ENCODE measurements at places on chromosomes 7 and 10. TPM values are rescaled to one million over a fixed set of nuclear protein-coding genes. Genes with fewer than 3 reads are reported as not detected.

- no peaks in the 10 kb centered on the region for H3K27me3 ChIP-seq
- DNase-seq: no peak
- H3K4me3 ChIP-seq: no peak overlapping the region
- no peak overlapping the region for H3K27ac ChIP-seq
Measured at GRCh38 chr7:105304040-105304895, 84.5 kb downstream of the SRPK2 start.

DNA sequence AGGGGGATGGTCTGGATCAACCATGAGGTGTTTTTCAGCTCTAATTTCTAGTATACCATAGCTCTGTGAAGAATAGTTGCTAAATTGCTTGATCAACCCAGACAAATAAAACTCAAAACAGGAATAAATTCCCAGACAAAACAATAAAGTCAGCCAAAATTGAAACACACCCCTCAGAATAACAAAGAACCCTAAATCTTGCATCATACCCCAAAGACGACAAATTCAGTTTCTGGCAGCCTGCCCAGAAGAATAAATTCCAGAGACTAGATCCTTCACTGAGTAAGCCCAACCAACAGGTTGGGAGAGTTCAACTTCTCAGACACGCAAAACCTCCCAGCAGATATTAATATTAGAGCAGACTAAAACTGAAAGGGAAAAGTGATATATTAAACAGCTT, 11.2 kb upstream of the SEM1 start:
- no peak for DNase-seq
- H3K4me3 ChIP-seq: no peak overlapping the region
- no peaks in the 10 kb centered on the region for H3K4me1 ChIP-seq
- H3K27ac ChIP-seq: no peak overlapping the region

- no peaks in the 10 kb centered on the region for H3K27me3 ChIP-seq
- H3K4me3 ChIP-seq: no peak overlapping the region
- no peak for DNase-seq
- H3K4me1 ChIP-seq: no peaks in the 10 kb centered on the region
- H3K36me3 ChIP-seq: no peaks in the 10 kb centered on the region
Measured at GRCh38 chr10:120505866-120506265, 48.8 kb downstream of the PLPP4 start.

- no peak overlapping the region for H3K27ac ChIP-seq
- no peaks in the 10 kb centered on the region for H3K4me1 ChIP-seq
- H3K27me3 ChIP-seq: no peaks in the 10 kb centered on the region
- H3K4me3 ChIP-seq: no peak overlapping the region
Measured at GRCh38 chr7:146375170-146375569, 258.6 kb downstream of the CNTNAP2 start.

The DLX5 gene
- not detected for total RNA-seq

- H3K36me3 ChIP-seq: no peaks in the 10 kb centered on the region
- no peak overlapping the region for H3K4me3 ChIP-seq
- no peak overlapping the region for H3K27ac ChIP-seq
Measured at GRCh38 chr7:30222515-30223215, 61.7 kb upstream of the ZNRF2 start.

- H3K4me3 ChIP-seq: no peak overlapping the region
- DNase-seq: no peak
- no peaks in the 10 kb centered on the region for H3K36me3 ChIP-seq
Measured at GRCh38 chr10:124173298-124173900, 80.0 kb upstream of the CHST15 start.

- no peaks in the 10 kb centered on the region for H3K27me3 ChIP-seq
- no peak overlapping the region for H3K27ac ChIP-seq
- no peak overlapping the region for H3K4me3 ChIP-seq
- H3K4me1 ChIP-seq: no peaks in the 10 kb centered on the region
- H3K36me3 ChIP-seq: no peaks in the 10 kb centered on the region
Measured at GRCh38 chr10:48251152-48251524, 23.4 kb downstream of the FRMPD2 start.

The AQP1 gene
- 108 TPM for total RNA-seq

DNA sequence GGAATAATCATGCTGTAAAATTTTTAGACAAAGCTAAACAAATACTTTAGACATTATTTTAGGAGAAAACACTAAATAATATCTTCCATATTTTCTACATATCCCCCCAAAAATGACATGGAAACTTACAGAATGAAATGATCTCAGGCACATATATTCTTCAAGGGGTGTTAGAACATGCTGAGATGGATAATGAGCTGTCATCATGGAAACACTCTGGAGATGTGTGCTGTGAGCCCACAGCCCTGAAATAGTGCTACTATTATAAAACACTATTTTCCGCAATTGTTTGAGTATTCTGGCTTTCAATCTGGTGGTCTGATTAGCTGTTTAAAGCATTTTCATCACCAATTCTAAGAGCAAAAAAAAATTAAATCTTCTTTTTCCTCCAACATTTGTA, 385.7 kb downstream of the PHTF2 start:
- H3K4me1 ChIP-seq: no peaks in the 10 kb centered on the region
- no peak overlapping the region for H3K27ac ChIP-seq
- no peaks in the 10 kb centered on the region for H3K36me3 ChIP-seq

DNA sequence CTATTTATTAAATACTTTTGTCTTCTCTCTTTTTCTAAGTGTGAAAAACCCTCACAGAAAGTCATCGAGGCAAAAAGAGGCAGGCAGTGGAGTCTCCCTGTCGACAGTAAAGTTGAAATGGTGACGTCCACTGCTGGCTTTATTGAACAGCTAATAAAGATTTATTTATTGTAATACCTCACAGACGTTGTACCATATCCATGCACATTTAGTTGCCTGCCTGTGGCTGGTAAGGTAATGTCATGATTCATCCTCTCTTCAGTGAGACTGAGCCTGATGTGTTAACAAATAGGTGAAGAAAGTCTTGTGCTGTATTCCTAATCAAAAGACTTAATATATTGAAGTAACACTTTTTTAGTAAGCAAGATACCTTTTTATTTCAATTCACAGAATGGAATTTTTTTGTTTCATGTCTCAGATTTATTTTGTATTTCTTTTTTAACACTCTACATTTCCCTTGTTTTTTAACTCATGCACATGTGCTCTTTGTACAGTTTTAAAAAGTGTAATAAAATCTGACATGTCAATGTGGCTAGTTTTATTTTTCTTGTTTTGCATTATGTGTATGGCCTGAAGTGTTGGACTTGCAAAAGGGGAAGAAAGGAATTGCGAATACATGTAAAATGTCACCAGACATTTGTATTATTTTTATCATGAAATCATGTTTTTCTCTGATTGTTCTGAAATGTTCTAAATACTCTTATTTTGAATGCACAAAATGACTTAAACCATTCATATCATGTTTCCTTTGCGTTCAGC, 43.4 kb downstream of the TARP start:
- no peaks in the 10 kb centered on the region for H3K4me1 ChIP-seq
- peaks cover 19% of the 10 kb centered on the region for H3K36me3 ChIP-seq
- DNase-seq: no peak
- no peak overlapping the region for H3K27ac ChIP-seq
- H3K27me3 ChIP-seq: no peaks in the 10 kb centered on the region

- no peaks in the 10 kb centered on the region for H3K36me3 ChIP-seq
- no peak overlapping the region for H3K4me3 ChIP-seq
- H3K27me3 ChIP-seq: no peaks in the 10 kb centered on the region
- DNase-seq: no peak
- no peaks in the 10 kb centered on the region for H3K4me1 ChIP-seq
Measured at GRCh38 chr10:125448596-125448995, 234.4 kb downstream of the TEX36 start.

GRCh38 chr7:150665089-150665748, 20.3 kb upstream of the GIMAP2 start:
- no peaks in the 10 kb centered on the region for H3K36me3 ChIP-seq
- H3K4me1 ChIP-seq: no peaks in the 10 kb centered on the region
- H3K27ac ChIP-seq: no peak overlapping the region
- H3K27me3 ChIP-seq: no peaks in the 10 kb centered on the region

- no peaks in the 10 kb centered on the region for H3K4me1 ChIP-seq
- no peak overlapping the region for H3K4me3 ChIP-seq
- no peak overlapping the region for H3K27ac ChIP-seq
- no peaks in the 10 kb centered on the region for H3K36me3 ChIP-seq
- no peaks in the 10 kb centered on the region for H3K27me3 ChIP-seq
Measured at GRCh38 chr7:78863281-78863680, 590.2 kb downstream of the MAGI2 start.

DNA sequence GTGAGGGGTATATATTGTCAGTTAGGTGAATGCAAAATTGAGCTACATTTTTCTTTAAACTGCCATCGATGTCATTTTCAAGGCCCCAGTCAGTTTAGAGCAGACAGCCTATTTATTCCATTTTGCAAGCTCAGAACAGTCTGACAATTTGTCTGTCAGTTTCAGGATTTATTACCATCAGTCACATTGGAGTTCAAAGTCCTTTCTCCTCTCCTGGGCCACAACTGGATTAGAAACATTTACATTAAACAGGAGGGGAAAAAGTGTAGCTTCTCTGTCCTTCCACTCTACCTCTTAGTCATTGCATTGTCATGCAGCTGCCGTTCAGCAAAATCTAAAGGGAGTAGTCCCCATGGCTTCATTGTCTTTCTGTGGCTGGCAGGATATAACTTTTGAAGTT, 3.5 kb upstream of the GHITM start:
- H3K4me1 ChIP-seq: peaks cover 8% of the 10 kb centered on the region
- no peaks in the 10 kb centered on the region for H3K36me3 ChIP-seq
- DNase-seq: no peak

The NPY gene
- not detected for total RNA-seq

The PLEKHS1 gene
- total RNA-seq: not detected

DNA sequence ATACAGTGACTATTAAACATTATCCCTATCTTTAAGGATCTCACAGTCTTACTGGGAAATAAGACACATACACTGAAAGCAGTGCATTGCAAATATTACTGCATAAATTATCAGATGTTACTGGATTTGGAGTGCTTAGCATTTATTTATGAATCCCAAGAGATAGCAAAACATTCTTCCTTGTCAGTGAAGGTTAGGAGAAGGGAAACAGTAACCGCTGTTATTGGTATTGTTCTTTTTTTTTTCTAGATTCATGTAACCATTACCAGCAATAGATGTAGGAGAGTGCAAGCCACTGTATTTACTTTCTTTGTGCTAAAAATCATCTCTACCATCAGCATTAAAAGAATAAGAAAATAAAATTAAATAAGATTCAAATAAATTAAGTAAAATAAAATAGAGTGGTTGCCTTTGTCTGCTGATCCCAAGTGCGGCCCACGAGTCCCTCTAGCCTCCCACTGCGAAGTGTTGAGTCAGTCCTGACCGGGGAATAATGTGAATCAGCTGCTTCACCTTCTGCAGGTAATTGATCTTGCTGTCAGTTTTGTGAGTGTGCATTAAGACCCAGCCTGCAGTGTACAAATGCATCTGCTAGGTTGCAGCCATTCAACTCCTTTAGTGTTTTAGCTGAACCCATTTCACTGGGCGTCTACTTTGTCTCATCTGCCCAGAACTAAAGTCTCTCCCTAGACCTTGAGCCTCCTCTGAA, 1344.9 kb downstream of the GATA3 start:
- H3K4me1 ChIP-seq: no peaks in the 10 kb centered on the region
- no peaks in the 10 kb centered on the region for H3K27me3 ChIP-seq
- DNase-seq: no peak
- H3K4me3 ChIP-seq: no peak overlapping the region
- H3K36me3 ChIP-seq: no peaks in the 10 kb centered on the region

The PAPSS2 gene
- 8.7 TPM for total RNA-seq

GRCh38 chr10:126122881-126123280, 226.5 kb downstream of the FANK1 start:
- H3K27ac ChIP-seq: no peak overlapping the region
- no peaks in the 10 kb centered on the region for H3K36me3 ChIP-seq
- H3K27me3 ChIP-seq: no peaks in the 10 kb centered on the region
- DNase-seq: no peak
- no peaks in the 10 kb centered on the region for H3K4me1 ChIP-seq

The ANKRD2 gene
- 105 TPM for total RNA-seq

The PRSS37 gene
- not detected for total RNA-seq

The CSGALNACT2 gene
- total RNA-seq: 12.3 TPM

GRCh38 chr7:151415375-151416105, 5.7 kb upstream of the WDR86 start:
- peaks cover under 1% of the 10 kb centered on the region for H3K4me1 ChIP-seq
- H3K36me3 ChIP-seq: no peaks in the 10 kb centered on the region
- H3K27ac ChIP-seq: no peak overlapping the region
- no peak overlapping the region for H3K4me3 ChIP-seq

GRCh38 chr7:112370436-112370835, 79.8 kb upstream of the IFRD1 start:
- no peak overlapping the region for H3K27ac ChIP-seq
- no peaks in the 10 kb centered on the region for H3K36me3 ChIP-seq
- DNase-seq: no peak

The ASAH2 gene
- total RNA-seq: 0.36 TPM

The SH2D4B gene
- total RNA-seq: not detected

DNA sequence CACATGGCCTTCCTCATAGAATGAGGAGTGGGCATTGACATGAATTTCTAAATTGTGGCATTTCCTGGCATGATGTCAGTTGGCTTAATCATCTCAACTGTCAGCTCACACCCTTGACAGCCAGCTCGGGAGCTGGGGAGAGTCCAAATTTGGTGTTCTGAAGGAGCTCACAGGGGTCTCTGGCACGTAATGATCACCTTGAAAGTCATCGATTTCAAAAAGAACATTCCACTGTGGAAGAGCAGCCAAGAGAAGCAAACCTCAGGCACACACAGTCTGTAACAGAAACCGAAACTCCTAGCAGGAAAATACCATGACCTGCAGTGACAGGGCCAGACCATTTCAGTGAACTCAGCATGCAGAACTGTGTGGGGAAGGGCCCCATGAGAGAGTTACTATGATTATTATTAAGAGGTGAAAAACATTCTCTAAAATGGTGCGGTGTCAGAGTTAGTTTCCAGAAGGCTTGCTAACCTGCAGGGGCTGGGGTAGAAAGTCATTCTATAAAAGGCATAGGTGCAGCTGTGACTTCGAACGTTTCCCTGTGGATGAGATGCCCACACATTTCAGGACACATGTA, 26.4 kb upstream of the KLF6 start:
- DNase-seq: peak; percentile 61
- H3K27me3 ChIP-seq: no peaks in the 10 kb centered on the region
- peak overlapping the region; percentile 96 for H3K27ac ChIP-seq
- no peaks in the 10 kb centered on the region for H3K36me3 ChIP-seq

The MACC1 gene
- total RNA-seq: not detected

The GPR141 gene
- total RNA-seq: not detected

The NANOS1 gene
- total RNA-seq: 25.2 TPM

- H3K36me3 ChIP-seq: no peaks in the 10 kb centered on the region
- no peak overlapping the region for H3K4me3 ChIP-seq
- no peak for DNase-seq
- H3K4me1 ChIP-seq: no peaks in the 10 kb centered on the region
- no peak overlapping the region for H3K27ac ChIP-seq
Measured at GRCh38 chr10:37263304-37263703, 137.9 kb downstream of the ANKRD30A start.

The TMEM196 gene
- not detected for total RNA-seq

DNA sequence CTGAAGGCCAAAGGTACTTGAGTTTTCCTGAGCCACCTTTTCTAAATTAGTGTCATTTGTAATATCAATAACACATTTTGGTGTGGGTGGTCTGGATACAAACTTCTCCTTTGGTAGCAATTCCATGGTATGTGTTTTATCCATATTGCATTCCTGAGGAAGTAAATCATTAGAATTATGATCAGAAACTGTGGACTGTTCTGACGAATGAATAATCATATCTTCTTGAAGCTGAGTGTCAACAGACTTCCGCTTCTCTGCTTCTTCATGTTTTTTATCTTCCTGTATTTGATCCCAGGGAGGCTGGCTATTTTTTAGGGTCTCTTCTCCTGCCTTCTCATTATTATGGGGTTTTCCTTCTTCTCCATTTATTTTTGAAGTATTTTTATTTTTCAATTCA, 81.4 kb downstream of the NRBF2 start:
- no peak for DNase-seq
- H3K4me1 ChIP-seq: peaks cover 37% of the 10 kb centered on the region
- H3K36me3 ChIP-seq: no peaks in the 10 kb centered on the region
- no peaks in the 10 kb centered on the region for H3K27me3 ChIP-seq
- no peak overlapping the region for H3K4me3 ChIP-seq
- peak overlapping the region; percentile 1 for H3K27ac ChIP-seq

The H2AZ2 gene
- 83.0 TPM for total RNA-seq

All from gastrocnemius medialis (tissue), 4 donors.